Upper lobe of left lung (tissue), 6 donors: ENCODE measurements at places on chromosomes 5 and 9. TPM values are rescaled to one million over a fixed set of nuclear protein-coding genes. Genes with fewer than 3 reads are reported as not detected.

Gene SHISAL2B
- not detected for total RNA-seq

Gene HNRNPAB
- total RNA-seq = 93.1 TPM

Gene ASTN2
- 3.0 TPM for total RNA-seq

Gene NR4A3
- total RNA-seq = 5.0 TPM

Gene IL3
- total RNA-seq = not detected

Gene CNTNAP3
- total RNA-seq = 5.4 TPM

Gene IL5
- not detected for total RNA-seq

Gene C9
- not detected for total RNA-seq

Gene SLC34A3
- 0.10 TPM for total RNA-seq

Gene TEX10
- 17.3 TPM for total RNA-seq

Gene FOXD4L4
- total RNA-seq = 0.22 TPM

Gene OLFM1
- 47.9 TPM for total RNA-seq

Gene CA9
- total RNA-seq = not detected
